ENCODE measurements at places on chromosomes 5 and 9.

- no peak for DNase-seq
Observed at GRCh38 chr5:131854134-131854533, 57.3 kb upstream of the FNIP1 start.

GRCh38 chr9:89940625-89941024, 335.8 kb downstream of the GADD45G start:
- no peak for DNase-seq

- DNase-seq = no peak
Observed at GRCh38 chr9:2271426-2271825, 256.3 kb downstream of the SMARCA2 start.

GRCh38 chr5:145858959-145859358, 13.9 kb downstream of the GRXCR2 start:
- no peak for DNase-seq

DNA sequence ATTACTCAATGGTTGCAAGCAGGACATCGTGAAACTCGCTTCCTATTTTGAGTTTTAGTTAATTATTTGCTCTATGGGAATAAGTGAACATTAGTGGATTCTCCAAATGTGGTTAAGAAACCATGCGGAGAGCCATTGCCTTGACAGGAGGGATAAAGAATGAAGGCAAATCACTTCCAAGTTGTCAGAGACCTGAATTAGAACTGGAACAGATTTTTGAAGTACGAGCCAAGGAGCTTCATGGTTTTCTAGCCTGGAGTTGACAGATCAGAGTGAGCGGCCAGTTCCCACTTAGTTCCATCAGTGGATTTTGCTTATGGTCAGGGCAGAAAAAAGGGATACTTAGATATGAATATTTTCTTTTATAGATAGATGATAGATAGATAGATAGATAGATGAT, 171.4 kb upstream of the CDH10 start:
- no peak for DNase-seq

DNA sequence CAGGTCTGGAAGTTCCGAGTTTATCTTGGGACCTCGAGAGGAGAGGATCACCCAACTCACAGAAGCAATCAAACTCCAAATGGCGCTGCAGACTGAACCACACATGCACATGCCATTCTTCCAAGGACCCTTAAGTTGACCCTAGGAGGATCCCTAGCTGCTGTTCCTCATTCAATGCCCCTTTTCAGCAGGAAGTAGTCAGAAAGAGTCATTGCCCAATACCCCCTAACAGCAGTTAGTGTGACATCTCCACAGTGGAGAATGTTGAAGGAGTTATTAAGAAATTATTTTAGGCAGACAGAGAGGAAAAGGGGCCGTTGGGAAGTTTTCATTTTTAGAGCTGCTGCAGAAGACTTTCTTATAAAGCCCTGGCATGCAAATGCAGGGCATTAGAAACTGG, 229.9 kb upstream of the DAB2 start:
- DNase-seq = no peak
